ENCODE measurements at places on chromosomes 1 and 21.

DNA sequence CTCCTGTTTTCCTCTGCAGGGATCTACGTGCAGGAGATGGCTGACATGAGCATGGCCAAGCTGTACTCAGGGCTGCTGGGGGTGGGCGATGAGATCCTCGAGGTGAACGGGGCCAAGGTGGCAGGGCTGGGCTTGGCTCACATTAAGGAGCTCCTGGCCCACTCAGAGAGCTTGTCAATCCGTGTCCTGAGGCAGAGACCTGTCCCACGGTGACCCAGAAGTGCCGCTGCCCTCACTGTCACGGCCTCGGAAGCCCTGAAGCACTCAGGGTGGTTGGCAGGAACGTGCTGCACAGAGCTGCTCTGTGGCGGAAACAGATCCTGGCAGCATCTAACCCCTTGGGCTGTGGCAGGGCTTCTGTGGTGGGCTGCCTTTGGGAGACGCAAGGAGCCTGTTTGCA is 37.6 kb downstream of the KIAA1614 start:
- no peak for DNase-seq

GRCh38 chr1:1602968-1603506 is 3.1 kb upstream of the FNDC10 start:
- no peak for DNase-seq

- no peak for DNase-seq
Measured at GRCh38 chr1:201223852-201224665, 33.4 kb downstream of the IGFN1 start.

GRCh38 chr21:27275294-27275927 is 308.5 kb upstream of the ADAMTS5 start:
- no peak for DNase-seq

GRCh38 chr1:245582026-245582425 is 427.2 kb downstream of the KIF26B start:
- DNase-seq, result no peak

- no peak for DNase-seq
Measured at GRCh38 chr1:227396539-227397353, 78.5 kb upstream of the CDC42BPA start.

- no peak for DNase-seq
Measured at GRCh38 chr21:42377211-42377950, 11.0 kb upstream of the TFF1 start.

GRCh38 chr1:84350550-84350949 is 47.7 kb upstream of the DNASE2B start:
- DNase-seq, result no peak

- DNase-seq, result no peak
Measured at GRCh38 chr21:39340687-39341086, 8.2 kb downstream of the HMGN1 start.

DNA sequence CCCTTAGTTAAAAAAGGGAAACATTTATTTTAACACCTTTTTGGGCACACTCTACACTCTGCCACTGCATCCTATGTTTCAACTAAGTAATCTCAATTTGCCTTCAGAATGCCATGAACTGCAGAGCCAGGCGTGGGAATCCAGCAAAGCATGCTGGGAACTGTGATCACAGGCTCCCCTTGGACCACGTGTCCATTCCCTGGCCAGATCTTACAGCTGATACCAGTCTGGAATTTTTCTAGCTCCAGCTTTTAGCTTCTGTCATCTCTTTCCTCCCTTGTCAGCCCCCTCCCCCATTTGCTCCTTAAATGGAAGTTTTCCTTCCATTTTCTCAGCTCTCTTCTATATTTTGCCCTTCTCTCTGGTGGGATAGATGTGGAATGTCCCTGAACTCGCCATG is 29.4 kb downstream of the RCSD1 start:
- DNase-seq, result no peak

DNA sequence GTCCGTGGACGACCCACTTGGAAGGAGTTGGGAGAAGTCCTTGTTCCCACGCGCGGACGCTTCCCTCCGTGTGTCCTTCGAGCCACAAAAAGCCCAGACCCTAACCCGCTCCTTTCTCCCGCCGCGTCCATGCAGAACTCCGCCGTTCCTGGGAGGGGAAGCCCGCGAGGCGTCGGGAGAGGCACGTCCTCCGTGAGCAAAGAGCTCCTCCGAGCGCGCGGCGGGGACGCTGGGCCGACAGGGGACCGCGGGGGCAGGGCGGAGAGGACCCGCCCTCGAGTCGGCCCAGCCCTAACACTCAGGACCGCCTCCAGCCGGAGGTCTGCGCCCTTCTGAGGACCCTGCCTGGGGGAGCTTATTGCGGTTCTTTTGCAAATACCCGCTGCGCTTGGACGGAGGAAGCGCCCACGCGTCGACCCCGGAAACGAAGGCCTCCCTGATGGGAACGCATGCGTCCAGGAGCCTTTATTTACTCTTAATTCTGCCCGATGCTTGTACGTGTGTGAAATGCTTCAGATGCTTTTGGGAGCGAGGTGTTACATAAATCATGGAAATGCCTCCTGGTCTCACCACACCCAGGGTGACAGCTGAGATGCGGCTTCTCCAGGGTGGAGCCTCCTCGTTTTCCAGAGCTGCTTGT is 32.4 kb downstream of the PRMT2 start:
- peak; percentile 79 for DNase-seq

- DNase-seq, result peak; percentile 26
Measured at GRCh38 chr21:32813265-32813903, 41.8 kb upstream of the PAXBP1 start.

- DNase-seq, result no peak
Measured at GRCh38 chr1:109823543-109824348, 60.0 kb upstream of the EPS8L3 start.

GRCh38 chr1:222892137-222892769 is 77.4 kb downstream of the DISP1 start:
- no peak for DNase-seq

DNA sequence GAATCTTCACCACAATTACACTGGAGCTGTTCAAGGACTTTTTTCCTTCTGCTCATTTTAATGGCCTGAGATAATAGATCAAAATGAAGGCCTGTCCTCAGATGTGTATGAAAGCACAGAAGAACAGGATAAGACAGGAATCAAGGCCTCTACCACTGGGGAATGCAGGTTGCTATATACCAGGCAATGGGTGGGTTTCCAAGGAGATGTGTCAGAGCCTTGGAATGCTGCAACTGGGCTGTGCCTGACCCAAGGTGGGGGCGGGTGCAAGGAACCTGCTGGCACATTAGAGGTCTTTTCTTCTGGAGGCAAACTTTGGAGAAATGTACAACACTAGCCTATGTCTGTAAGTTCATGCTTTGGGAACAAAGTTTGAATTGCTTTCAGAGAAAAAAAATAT is 21.7 kb upstream of the LAMC2 start:
- no peak for DNase-seq

- no peak for DNase-seq
Measured at GRCh38 chr1:32494196-32494595, 29.3 kb downstream of the ZBTB8B start.

DNA sequence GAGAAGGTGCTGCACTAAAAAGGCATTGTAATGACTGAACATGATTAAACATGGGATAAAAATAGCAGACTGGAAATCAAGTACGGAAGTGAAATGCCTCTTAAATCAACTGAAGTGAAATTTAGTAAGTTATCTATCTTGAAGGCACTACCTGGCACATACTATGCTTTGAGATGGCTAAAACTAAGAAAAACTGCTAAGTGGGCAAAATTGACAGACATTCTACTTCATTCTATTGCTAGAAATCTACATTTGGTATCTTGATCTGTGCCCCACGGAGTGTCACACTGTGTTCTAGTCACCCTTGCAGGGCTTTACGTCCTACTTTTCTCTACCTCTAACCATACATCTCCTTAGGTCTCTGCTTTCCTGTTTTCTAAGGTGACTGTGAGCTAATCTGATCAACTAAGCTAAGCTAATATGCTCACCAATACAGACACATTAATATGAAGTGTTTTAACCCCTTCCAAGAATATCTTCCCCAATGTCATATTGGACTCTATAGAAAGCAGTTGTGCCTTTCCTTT is 4.1 kb downstream of the PDC start:
- DNase-seq, result no peak

DNA sequence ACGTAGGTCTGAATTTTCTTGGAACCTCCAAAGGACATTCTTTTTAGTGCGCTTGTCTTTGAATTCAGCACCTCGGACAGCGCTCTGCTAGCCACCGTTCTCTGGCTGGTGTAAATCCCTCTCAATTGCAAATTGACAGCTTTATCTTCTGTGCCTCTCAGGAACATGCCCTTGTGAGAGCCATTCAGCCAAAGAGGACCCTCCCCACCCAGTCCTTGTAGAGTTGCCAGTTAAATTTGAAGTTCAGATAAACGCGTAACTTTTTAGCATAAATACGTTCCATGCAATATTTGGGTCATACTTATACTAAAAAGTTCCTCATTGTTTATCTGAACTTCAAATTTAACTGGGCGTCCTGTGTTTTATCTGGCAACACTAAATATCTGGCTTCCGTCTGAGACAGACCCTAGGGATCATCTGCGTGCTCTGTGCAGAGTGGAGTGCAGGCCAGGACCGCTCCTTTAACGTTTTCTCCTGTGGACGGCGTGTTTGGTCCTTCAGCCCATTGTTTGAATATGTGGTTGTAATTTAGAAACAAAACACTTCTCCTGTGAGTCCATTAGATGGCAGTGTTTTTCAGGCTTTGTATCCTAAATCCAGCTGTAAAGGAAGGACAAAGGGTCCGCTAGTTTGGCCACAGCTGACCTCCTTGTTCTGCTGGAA is 7.0 kb downstream of the KCNAB2 start:
- peak; percentile 92 for DNase-seq

GRCh38 chr1:203571661-203572060 is 55.0 kb upstream of the ATP2B4 start:
- no peak for DNase-seq

DNA sequence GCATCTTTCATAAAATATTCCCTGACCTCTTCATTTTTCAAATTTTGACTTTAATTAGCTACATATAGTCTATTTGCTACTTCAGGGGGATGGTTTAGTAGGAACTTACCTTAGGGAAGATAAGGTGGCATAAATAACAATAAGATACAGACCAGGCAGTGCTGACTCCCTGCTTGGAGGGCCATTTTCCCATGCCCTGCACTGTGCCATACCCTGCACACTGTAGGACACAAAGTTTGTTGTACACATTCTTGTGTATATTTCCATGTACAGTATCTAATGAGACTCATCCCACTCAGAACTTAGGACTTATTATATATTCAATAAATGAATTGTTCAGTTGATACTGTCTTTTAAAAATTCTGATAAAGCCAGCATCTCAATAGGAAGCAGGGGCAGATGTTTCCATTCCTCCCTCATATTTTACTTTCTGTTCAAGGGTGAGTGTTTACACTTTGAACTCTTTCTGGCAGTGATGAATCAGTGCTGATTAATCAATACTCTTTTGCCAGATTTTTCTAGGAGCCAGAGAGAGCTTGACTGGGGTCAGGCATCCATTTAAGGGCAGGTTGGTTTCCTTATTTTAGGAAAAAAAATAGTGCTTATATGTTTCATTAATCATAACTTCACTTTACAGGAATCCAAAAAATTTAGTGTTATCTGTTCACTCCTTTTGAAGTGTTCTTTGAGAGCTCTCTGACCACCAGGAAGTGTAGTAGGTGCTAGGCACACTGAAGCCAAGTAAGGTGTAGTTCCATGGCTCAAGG is 30.6 kb downstream of the MPZL1 start:
- DNase-seq, result no peak

GRCh38 chr1:202642619-202643291 is 67.5 kb downstream of the SYT2 start:
- peak; percentile 44 for DNase-seq

DNA sequence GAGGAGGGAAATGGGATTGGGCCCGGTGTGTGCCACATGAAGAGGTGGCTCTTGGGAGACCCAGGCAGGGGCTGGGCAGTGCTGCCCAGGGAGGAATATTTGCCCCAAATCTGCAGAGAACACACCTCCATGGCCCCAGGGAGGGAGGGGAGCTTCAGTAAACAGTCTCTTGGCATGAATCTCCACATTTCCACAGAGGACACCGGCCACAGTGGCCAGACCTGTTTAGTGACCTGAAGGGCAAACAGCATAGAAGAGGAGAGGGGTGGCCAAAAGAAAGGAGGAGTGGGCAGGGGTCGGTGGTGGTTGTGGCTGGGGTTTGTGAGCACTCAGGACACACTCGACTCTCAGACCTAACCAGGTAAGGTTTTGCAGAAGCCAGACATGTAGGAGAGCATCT is 54.0 kb upstream of the IFFO2 start:
- DNase-seq, result no peak

GRCh38 chr1:231106347-231106746 is 55.5 kb upstream of the TRIM67 start:
- DNase-seq, result no peak

- DNase-seq, result no peak
Measured at GRCh38 chr1:233972951-233973635, 68.6 kb downstream of the SLC35F3 start.

DNA sequence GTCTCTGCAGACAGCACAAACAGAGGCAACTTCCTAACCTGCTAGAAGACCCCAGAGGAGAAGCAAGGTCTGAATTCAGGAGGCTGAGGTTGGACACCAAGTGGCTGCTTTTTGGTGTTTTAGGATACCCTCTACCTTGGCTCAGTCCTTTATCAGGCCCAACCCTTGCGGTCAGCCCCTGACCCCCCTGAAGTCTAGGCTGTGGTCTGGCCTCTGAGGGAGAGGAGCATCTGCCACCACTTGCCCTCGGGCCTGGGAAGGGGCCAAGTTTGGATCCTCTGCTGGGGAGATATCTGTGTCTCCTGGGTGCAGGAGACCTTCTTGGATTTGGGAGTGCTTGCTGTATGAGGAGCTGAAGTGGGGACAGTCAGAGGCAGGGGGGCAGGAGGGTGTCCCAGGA is 21.0 kb downstream of the EDN2 start:
- no peak for DNase-seq

DNA sequence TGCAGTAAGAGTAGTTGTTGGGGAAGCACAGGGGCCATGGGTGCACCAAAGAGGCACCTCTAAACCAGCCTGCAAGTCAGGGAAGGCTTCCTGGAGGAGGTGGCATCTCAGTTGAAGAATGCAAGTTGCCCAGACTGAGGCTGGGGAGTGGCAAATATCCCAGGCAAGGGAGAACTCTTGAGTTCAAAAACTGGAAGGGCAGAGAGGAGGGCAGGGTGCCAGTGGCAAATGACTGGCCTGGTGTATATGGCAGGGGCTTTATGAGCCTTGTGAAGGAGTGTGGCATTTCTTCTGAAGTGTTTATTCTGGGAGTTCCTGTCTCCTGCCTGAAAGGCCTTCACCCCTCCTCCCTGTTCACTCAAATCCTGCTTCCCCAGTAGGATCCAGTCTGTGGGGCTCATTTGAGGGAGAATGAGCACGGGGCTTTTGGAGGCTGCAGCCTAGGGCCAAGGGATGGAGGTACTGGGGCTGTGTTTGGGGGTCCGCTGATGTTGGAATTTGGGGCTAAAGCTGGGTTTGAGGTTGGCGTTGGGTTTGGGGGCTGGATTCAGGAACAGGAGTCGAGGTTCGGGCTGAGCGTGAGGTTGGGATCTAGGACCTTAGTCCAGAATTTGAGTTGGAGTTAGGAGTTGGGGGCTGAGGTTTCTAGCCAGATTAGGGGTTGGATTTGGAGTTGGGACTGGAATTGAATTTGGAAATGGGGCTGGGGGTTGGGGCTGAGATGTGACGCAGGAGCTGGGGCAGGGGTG is at the start of gene TMEM125:
TSS of gene TMEM125 (plus strand) at position 357 of the 749 bp plus-strand sequence. CDS start 2,740 bp downstream, outside the sequence.
- no peak for DNase-seq

GRCh38 chr21:15370462-15370975 is 305.7 kb upstream of the NRIP1 start:
- no peak for DNase-seq
